ENCODE measurements at places on chromosomes 1 and 21.

- DNase-seq, result no peak
These were observed 122.9 kb downstream of the SPATA46 start for GRCh38 chr1:162253790-162254189.

GRCh38 chr1:165857046-165857801 lies 29.8 kb downstream of the UCK2 start:
- no peak for DNase-seq

GRCh38 chr1:30569384-30569783 lies 154.0 kb downstream of the MATN1 start:
- no peak for DNase-seq

GRCh38 chr1:180672105-180672504 lies 40.3 kb downstream of the XPR1 start:
- DNase-seq, result no peak

GRCh38 chr1:207659545-207660153 lies 14.7 kb downstream of the CR1L start:
- no peak for DNase-seq

DNA sequence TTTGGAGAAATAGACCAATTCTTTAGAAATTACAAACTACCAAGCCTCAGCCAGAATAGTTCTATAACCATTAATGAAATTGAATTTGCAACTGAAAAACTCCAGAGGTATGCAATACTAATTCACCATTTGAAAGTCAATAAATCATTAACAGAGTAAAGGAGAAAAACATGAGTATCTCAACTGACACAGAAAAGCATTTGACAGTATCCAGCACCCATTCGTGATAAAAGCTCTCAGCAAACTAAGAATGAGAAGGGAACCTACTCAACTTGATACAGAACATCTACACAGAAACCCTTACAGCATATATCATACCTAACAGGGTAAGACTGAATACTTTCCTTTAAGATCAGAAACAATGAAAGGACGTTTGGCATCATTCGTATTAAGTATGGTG lies 54.3 kb downstream of the ST6GALNAC5 start:
- DNase-seq, result no peak

DNA sequence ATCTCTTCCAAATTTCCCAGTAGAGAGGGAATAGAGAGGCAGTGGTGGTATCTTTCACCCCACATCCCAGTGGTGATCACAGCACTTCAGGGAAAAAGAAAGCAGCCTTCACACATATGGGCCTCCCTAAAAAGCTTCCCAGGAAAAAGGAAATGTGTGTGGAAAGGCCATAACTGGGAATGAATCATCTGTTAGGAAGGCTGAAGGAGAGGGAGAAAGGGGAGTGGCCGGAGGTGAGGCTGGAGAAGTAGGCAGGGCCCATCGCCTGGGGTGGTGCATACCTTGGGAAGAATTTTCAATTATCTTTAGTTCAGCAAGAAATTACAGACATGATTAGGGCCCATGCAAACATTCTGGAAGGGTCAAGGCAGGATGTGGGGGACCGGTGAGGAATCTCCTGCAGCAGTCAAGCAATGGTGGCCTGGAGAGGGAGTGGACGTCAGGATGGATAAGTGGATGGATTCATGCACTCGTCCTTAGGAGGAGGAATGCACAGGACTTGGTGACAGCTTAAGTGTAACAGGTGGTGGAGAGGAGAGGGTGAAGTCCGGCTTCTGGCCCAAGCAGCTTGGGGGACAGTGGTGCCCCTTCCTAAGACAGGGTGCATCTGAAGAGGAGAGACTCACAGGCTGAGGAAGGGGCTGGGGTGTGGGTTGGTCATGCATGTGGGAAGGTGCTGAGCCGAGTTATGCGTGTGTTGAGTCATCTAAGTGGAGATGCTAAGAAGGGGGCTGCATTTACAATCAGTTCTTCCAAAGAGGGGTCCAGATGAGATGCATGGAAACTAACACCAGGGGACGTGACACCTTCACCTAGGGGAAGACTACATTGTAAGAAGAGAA lies 17.9 kb downstream of the HIVEP3 start:
- no peak for DNase-seq

Measured in activated T-cell treated with anti-CD3 and anti-CD28 coated beads for 1 hour (primary cell).